Epithelial cell of alveolus of lung (primary cell): ENCODE measurements at places on chromosomes 5 and 9. TPM values are rescaled to one million over a fixed set of nuclear protein-coding genes. Genes with fewer than 3 reads are reported as not detected.

PCDHB15 gene
- under 0.01 and 0.48 TPM in 2 replicates for total RNA-seq

MSH3 gene
- total RNA-seq, result 7.5 and 11.2 TPM in 2 replicates

PTGR1 gene
- total RNA-seq, result 66.8 and 101 TPM in 2 replicates

RASEF gene
- 0.39 TPM in 1 of 2 replicates, not detected in the other for total RNA-seq

FBN2 gene
- total RNA-seq, result 27.3 and 95.8 TPM in 2 replicates

IRX4 gene
- total RNA-seq, result 0.16 TPM in 1 of 2 replicates, not detected in the other
